ENCODE measurements at places on chromosomes 6 and 20.
A peak's percentile ranks its signal among the peaks of the same experiment; 100 is the strongest.

DNA sequence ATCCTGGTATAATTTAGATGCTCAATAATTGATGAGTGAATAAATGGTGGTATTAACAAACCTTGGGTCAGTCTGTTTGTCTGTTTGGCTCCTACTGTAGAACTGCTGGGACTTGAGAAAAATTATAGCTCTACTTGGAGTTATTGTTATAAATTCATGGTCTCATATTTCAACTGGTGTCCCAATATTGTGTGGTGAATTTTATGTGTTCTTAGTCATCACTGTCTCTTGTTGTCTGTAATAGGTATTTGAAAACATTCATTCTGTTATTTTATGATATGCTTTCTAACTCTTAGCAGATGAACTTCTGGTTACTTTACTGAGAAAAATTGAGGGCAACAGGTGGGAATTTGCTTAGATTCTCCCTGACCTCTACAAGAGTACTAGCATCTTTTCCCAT lies 221.4 kb downstream of the CDKAL1 start:
- DNase-seq: no peak

- DNase-seq: no peak
Observed at GRCh38 chr20:35661053-35661452, 3.6 kb downstream of the CPNE1 start.

GRCh38 chr20:15895560-15896084 lies 677.6 kb downstream of the KIF16B start:
- DNase-seq: no peak

GRCh38 chr6:131023834-131024504 lies 39.1 kb downstream of the EPB41L2 start:
- DNase-seq: no peak

DNA sequence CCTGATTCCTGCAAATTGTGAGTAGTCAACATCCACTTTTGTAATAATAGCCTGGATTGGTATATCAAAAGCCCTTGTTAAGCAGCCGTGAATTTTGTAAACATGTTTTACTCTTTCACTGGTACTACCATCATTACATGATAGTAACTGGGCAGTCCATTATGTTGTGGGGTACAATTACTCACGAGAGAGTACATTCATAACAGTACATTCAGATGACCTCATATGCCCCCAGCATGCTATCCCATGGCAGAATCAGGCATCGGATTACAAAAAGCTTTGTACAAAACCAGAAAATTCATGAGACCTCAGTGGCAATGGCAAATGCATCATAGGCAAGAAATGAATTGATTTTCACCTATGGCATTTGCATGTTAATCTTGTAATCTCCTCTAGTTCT lies 166.2 kb downstream of the EPM2A start:
- no peak for DNase-seq

- DNase-seq: peak; percentile 75
Observed at GRCh38 chr6:33208091-33208967, at the start of gene RING1. RING1 (plus strand) TSS chr6:33208500; CDS start chr6:33208823, 323 bp downstream.

DNA sequence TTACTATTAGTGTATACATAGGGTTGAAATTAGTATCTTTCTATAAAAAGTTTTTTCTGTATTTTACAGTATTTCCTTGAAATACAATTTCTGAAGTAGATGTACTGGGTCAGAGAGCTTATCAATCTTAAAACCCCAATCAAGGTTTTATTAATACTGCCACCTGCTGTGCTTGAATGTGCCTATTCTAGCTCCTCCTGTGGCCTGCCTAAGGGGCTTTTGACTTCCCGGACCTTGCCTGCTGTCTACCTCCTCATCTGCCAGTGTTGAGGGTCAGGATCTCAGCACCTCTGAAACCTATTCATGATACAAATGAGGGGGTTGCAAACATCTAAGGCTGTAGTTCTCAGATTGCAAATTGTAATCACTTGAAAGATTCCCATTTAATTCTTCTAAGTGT lies 9.2 kb downstream of the PACRG start:
- DNase-seq: no peak

- no peak for DNase-seq
Observed at GRCh38 chr20:53793783-53794383, 200.2 kb upstream of the ZNF217 start.

DNA sequence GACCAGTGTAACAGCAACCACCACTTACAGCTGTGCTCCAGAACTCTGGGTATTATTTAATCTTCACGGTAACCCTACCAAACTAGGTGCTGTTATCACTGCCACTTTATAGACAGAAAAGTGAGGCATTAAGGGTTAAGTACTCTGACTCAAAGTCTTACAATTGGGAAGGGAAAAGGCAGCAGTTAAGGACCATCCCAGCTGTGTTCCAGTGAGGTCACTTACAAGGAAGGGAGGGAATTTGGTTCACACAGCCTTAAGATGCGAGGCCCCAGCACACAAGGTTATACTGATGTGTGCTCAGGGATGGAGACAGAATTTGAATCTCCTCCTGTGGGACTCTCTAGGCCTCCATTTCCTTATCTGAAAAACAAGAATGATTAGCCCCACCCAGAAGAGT lies 46.7 kb downstream of the TRERF1 start:
- DNase-seq: no peak

DNA sequence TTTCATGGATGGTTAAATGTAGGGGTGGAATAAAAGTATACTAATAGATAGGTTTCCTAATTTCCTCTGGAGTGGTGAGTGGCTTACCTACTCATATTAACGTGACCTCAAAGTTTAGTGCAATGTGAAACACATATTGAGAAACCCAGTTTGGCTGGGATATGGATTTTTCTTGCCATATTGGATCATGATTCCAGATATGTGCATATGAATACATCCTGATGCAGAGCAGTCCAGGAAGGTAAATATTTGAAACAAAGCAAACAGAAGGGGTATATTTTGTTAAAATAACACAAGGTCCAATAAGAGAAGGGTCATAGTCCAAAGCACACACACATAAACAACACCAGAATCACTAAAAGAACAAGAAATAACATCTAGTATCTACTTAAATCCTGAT lies 608.1 kb downstream of the PKHD1 start:
- no peak for DNase-seq

DNA sequence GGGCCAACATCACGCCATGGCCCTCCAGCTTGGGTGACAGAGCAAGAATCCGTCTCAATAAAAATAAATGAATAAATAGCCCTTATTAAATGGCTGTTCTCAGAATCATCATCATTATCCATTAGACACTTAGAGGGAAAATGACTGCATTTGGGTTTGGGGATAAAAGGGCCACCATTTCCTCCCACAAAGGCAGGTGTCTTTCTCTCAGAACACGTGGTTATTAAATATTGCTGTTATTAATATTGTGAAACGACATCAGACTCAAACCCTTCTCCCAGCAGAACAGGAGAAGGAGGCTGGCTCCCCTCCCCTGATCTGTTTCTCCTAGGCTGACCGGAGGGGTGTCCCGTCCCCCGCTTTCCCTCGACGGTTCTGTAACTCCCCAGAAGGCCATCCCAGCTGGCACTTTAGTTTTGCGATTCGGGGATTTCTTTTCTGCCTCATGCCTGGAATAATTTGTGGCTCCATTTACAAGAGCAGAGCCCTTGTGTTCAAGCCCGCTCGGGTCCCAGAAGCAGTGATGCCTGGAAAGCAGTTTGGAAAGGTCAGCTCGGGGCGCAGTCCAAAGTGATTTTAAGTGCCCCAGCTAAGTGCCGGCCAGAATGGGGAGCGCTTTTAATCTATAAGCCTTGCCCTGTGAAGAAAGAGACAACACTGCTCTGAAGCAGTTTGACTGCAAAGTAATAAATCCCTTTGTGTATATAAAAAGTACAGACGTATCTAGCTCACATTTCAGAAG lies 41.9 kb downstream of the EYA2 start:
- no peak for DNase-seq

DNA sequence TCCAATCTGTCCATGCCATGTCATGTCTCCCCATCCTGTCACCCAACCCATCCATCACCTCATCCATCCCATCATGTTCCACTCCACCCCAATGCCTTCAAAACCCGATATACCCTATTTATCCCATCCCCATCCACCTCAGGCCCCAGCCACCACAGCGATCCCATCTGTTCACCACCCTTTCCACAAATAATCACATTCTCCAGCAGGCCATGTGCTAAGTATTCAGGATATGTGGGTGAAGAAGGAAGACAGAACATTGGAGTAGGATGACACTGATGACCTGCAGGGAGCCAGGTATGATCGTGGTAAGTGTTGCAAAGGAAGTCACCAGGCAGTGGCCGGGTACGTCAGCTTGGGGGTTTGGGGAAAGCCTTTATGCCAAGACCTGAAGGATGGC lies 48.8 kb downstream of the NPEPL1 start:
- no peak for DNase-seq

DNA sequence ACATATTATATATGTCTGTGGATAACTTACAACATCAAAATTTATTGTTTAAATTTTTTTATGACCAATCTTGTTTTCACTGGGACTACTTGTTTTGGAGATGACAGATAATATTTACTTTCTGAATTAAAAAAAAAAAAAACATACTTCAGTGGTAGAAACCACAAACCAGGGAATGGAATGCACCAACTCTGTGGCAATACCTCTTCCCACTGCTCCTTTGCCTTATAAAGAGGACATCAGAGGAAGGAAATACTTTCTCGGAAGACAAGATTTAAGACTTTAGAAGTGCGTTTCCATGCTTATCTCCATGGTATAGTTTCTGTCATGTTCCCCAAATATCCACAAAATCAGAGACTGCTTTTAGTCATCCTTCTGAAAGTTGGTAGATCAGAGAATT lies 1241.1 kb upstream of the EYS start:
- DNase-seq: no peak

GRCh38 chr6:5587648-5588047 lies 326.3 kb downstream of the FARS2 start:
- no peak for DNase-seq

- DNase-seq: no peak
Observed at GRCh38 chr6:169246445-169246844, 7.2 kb downstream of the THBS2 start.

- DNase-seq: peak; percentile 34
Observed at GRCh38 chr20:889106-889505, 27.0 kb downstream of the ANGPT4 start.

GRCh38 chr6:28206928-28207509 lies 18.1 kb upstream of the ZSCAN9 start:
- no peak for DNase-seq

DNA sequence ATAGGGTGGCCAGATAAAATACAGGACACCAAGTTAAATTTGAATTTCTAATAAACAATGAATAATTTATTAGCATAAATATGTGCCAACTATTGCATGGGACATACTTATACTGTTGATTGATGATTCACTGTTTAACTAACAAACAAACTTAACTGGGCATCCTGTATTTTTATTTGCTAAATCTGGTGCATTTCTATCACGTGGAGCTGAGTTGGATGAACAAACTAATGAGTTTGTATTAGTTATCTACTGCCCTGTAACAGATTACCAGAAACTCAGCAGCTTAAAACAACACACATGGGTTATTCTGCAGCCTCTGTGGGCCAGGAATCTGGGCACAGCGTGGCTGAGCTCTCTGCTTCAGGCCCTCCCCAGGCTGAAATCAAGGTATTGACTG lies 28.2 kb upstream of the PMEPA1 start:
- DNase-seq: no peak

- no peak for DNase-seq
Observed at GRCh38 chr6:163432300-163432699, 17.8 kb downstream of the QKI start.

DNA sequence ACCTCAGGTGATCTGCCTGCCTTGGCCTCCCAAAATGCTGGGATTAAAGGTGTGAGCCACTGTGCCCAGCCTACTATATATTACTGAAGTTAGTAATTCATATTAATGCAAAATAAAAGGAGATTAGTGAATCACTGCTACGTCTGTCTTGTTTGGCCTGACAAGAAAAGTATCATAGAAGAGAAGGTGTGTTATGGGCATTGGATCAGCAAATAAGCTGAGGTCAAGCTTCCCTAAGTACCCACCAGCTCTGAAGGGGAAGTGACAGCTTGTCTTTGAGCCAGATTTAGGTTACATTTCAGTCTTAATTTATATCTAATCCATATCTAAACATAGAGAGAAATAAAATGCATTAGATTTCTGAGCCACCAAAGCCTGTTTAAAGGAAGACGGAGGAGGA lies 7.1 kb downstream of the SGK1 start:
- DNase-seq: no peak

- no peak for DNase-seq
Observed at GRCh38 chr6:134207421-134207820, 110.5 kb downstream of the SGK1 start.

- no peak for DNase-seq
Observed at GRCh38 chr20:35708502-35708901, 9.3 kb downstream of the ROMO1 start.

- DNase-seq: peak; percentile 77
Observed at GRCh38 chr20:56411759-56412472, at the start of gene CASS4. CASS4 (plus strand) TSS chr20:56412260; CDS start chr20:56412459, 199 bp downstream.

DNA sequence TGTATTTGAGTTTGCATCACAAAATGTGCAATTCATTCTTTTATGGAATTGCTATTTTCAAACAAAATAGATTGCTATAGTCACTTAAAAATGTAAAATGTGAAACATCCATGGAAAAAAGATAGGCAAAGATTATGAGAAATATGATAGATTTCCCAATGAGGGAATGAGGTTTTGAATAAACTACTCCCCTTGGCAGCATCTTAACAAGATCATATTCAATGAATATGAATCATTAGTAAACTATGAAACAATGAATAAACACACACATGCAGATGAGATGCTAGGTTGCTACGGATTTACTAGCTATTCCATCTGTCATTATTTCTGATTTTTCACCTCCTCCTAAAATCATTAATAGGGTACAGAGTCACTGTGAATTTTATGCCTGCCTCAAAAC lies 401.8 kb downstream of the PHF3 start:
- DNase-seq: no peak

GRCh38 chr6:46915866-46916265 lies 5.9 kb downstream of the ADGRF5 start:
- no peak for DNase-seq

GRCh38 chr6:16286151-16286522 lies 47.8 kb downstream of the GMPR start:
- peak; percentile 38 for DNase-seq

DNA sequence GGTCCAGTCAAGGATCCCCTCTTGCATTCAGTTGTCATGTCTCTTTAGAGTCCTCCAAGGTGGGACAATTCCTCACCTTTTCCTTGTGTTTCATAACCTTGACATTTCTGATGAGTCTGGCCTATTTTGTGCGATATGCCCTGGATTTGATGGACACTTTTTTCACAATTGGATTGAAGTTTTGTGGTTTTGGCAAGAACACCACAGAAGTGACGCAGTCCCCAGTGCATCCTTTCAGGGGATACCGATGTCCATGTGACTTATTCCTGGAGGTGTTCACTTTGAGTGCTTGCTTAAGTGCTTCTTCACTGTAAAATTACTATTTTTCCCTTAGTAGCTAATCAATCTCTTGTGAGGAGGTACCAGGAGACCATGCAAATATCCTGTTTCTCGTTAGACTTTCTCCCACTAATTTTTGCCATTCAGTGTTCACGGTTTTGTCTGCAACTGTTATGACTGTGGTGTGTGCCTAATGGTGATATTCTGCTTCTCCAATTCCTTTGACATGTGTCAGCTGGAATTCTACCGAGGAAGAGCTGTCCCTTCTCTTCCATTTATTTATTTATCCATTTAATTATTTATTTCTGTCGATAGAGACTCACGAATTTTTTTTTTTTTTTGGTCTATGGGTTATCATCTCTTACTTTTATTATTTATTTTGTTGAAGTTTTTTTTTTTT lies 30.8 kb downstream of the BPIFB4 start:
- DNase-seq: no peak
